ENCODE measurements at places on chromosomes 6 and 20.

DNA sequence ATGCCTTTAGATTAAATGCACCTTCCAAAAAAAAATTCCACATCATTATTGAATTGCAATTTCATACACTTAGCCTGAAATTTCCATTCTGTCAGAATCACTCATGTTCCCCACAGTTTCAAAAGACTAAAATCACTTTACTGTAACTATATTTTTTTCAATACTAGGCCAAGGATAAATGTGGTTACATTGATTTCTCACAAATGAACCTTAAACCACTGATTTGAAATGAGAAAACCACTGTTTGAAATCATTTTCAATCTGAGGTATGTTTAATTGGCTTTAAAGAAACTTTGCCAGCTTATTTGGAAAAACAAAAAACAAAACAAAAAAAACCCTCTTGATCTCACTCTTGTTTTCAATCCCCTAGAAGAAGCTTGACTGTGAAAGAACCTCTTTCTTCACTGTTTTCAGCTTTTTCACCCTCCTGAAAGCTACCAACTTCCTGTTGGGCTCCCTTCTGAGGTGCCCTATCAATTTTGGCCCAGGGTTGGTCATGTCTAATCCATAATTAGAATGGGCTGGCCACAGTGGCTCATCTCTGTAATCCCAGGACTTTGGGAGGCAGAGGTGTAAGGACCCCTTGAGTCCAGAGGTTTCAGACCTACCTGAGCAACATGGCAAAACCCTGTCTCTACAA lies 242.5 kb downstream of the ADGRG6 start:
- no peak for DNase-seq

GRCh38 chr6:168009331-168009730 lies 11.9 kb downstream of the KIF25 start:
- DNase-seq, result peak; percentile 75

- no peak for DNase-seq
These were observed 31.8 kb downstream of the CPXM1 start for GRCh38 chr20:2768632-2769015.

DNA sequence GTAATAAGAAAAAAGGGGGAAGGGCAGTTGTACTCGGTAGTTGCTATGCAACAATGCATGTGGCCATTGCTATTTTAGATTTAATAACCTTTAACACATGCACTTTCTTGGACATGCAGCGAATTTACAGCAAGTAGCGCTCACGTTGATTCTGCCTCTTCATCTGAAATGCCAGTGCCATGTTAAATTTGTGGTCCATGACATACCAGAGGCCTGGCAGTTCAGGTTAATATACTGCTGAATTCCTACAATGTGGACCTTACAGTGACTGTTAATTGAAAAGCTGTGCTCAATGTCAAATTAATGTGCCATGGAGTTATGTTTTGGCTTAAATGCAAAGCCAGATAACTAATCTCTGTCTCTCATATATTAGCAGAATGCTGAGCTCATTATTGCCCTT lies 699.7 kb downstream of the DOK5 start:
- DNase-seq, result no peak

- DNase-seq, result peak; percentile 24
These were observed 50.2 kb upstream of the NOP56 start for GRCh38 chr20:2602046-2602735.

DNA sequence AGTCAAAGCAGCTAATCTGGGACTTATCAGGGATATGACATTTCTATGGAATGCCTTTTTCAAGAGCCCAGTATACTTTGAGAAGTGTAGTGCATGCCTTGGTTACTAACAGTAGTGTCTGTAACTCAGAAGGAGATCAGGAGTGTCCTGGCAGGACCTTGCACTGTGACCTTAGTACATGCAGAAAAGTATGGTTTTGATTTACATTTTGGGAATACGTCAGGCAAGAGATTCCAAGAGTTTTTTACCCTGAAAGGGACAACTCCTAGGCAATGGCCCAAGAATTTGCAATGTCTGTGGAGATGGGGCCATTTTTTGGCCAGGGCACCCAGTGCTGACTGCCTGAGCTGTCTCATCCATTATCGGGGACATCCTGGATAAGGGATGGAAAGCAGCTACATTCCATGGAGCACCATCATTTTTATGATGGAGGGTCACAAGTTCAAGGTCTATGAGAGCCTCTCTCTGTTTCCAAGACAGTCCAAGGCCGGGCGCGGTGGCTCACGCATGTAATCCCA lies 80.2 kb downstream of the FAM50B start:
- DNase-seq, result peak; percentile 90

DNA sequence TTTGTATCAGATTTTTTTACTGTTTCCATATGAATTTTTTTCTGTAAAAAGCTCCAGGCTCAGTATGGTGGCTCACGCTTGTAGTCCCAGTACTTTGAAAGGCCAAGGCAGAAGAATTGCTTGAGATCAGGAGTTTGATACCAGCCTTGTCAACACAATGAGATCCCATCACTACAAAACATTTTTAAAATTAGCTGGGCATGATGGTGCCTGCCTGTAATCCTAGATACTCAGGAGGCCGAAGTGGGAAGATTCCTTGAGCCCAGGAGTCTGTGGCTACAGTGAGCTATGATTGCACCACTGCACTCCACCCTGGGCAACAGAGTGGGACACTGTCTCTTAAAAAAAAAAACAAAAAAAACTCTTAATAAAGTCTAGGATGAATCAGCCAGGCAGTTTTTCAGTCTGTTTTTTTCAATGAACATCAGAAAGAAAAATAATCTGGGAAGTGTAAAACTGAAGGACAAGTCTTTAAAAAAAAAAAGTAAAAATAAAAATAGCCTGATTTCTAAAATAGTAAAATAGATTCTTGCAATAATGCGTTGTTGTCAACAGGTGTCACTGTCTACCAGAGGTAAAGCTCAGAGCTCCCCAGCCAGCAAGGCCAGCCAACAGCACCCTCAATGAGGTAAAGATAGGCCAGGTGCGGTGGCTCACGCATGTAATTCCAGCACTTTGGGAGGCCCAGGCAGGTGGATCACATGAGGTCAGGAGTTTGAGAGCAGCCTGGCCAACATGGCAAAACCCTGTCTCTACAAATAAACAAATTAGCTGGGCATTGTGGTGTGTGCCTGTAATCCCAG lies 9.3 kb upstream of the ATG5 start:
- DNase-seq, result peak; percentile 42

- DNase-seq, result no peak
These were observed 27.0 kb downstream of the ZNF292 start for GRCh38 chr6:87182321-87182720.

DNA sequence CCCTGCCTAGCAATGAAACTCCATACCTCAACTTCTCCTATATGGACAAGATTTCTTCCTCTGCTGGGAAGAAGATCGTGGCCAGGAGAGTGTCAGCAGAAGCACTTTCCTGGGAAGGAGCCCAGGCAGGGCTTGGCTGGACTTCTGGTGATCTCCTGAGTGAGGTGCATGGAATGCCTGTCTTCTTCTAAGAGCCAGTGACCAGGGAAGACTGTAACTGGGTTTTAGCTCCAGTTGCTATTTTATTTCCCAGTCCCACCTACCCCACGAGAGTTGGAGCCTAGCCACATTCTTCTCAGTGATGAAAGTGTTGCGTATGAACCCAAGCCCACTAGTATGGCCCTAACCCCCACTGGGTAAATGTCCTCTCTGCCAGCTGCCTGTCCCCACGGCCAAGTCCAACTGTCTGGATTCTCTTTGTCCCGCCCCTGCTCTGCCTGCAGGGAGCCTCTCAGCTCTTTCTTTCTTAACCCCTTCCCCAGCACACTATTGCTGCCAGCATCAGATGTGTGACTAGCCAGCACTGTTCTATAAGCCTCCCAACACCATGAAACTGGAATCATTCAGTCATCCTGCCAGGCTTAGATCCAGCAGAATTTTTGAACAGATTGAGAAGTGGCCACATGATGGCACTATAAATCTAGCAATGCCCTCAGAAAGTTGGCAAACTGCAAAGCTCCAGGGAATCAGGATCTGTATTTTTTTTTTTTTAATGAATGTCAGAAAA lies 69.8 kb upstream of the FAM184A start:
- peak; percentile 87 for DNase-seq

DNA sequence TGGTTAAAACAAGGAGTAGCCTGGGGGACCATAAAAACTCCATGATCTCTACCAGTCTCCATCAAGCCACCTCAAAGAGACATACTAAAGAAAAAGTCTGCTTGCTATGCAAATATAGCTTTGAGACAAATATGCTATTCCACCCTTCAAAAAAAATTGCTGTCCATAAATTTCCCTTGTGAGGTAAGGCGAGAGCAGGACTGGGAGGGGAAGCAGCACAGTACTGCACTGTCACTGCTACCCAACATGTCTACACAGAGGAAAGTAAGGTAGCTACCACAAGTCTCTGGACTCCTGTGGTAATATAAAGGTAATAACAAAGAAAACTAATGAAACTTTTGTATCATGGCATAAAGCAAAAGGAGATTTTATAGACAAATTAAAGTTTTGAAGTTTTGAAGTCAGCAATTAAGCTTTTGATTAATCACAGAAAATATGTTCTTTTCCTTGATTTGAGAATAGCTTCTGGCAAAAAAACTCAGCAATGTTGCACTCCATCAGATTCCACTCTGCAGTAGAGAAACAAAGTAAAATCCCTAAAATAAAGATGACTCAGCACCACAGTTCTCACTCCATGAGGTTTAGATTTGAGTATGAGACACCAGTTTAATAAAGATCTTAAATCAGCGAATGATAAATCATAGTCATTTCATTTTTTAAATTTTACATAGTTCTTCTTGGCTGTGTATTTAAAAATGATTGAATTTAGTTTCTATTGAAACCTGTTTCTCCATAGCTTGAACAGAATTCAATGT lies 602.4 kb downstream of the COL12A1 start:
- DNase-seq, result peak; percentile 75

DNA sequence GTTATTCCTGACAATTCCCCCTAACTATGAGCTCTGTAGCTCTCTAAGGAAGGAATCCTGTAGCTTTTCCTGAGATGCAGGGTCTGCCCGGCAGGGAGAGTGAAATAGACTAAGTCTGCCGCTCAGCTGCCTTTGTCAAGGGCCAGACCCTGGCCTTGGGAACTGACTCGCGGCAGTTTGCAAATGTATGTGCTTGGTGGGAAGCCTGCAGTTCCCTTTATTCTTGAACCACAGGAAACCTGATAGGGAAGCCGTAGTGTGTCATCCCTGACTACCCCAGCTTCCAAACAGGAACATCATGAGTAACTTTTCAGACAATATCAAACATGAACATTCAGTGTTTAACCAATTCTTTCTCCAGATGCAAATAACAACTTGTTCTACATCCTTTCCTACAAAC lies 78.7 kb upstream of the IFNGR1 start:
- peak; percentile 42 for DNase-seq

DNA sequence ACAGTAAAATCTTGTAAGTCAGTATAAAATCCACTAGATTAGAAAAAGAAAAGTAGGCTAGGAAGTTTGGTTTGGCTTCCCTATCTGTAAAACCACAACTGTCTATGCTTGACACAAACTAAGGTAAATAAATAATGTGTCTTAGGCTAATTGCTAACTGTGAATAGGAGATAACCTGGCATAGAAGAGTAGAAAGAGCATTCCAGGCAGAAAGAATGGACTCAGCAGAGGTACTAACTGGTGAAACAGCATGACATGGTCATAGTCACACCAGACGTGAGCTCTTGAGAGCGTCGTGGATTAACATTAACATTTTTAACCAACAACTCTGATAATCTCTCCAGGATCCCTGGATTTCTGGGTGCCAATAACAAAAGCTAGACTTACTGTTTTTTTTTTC lies 8.7 kb upstream of the WTAP start:
- DNase-seq, result no peak

- no peak for DNase-seq
These were observed 107.6 kb upstream of the TRAF3IP2 start for GRCh38 chr6:111713236-111713635.

GRCh38 chr20:9154464-9155024 lies 85.7 kb downstream of the PLCB4 start:
- no peak for DNase-seq

DNA sequence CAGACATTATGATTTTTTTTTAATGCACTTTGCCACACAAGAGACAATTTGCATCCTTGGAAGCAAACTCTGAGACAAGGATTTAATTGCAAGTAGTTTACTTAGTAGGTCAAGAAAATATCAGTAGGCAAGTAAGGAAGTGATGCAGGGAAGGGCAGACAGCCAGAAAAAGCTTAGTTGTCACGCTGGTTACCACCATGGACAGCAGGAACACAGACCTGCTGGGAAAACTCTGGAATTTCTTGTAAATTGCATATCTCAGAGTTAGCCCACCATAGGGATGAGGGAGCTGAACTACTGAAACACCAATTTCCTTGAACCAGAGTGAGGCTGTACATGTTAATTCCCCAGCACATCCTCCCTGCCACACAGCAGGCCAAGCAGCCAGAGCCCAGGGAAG lies 92.7 kb downstream of the L3MBTL3 start:
- no peak for DNase-seq

GRCh38 chr20:36096435-36096834 lies 58.1 kb upstream of the EPB41L1 start:
- DNase-seq, result no peak

DNA sequence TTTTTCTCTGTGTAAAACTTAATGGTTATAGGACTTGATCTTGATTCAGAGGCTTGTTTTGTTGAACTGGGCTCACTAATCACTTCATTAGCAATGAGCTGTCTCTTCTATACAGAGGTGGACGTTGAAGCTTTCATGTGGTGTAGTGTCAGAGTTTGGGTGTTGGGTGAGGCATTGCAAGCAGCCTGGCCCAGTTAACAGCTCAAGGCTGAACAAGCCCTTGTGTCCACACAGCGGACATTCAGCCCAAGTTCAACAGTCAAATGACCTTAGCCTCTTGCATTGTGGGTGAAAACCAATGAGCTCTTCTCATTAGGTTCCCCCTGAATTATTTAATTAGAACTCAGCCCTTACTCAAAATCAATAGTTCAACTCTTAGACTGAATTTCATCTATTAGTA lies 12.5 kb downstream of the COL10A1 start:
- DNase-seq, result no peak

DNA sequence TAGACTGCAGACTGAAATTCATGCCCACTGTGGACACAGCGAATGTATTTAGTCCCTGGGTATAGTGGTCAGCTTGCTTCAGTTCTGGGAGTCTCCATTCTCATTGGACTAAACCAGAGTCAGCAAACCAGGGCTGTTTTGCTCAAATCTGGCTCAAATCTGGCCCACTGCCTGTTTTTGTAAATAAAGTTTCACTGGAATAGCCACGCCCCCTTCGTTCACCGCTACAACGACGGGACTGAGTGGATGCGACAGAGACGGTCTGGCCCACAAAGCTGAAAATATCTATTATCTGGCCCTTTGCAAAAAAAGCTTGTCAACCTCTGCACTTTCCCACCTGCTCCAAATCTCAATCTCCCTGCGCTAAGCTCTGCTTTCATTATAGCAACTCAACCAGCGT lies 135.4 kb downstream of the BMP7 start:
- DNase-seq, result no peak

DNA sequence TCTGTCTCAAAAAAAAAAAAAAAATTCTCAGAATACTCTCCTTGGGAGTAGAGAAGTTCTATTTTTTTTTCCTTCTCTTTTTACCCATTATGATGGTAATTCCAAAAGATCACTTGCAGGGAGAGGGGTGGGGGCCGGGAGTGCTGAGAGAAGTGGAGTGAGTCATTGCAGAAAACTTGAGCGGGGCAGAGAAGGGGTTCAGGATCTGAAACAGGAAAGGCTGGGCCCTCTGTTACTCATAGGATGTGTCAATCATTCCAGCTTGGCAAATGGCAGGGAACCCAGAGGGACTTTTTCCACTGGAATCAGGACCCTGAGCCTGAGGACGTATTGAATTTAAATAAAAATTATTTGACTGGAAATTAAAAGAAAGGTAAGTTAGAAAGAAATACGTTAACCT lies 111.4 kb upstream of the ARMC2 start:
- peak; percentile 92 for DNase-seq

GRCh38 chr6:27684264-27685211 lies 211.6 kb upstream of the ZNF184 start:
- DNase-seq, result peak; percentile 83

GRCh38 chr6:10381830-10382208 lies 33.1 kb downstream of the TFAP2A start:
- no peak for DNase-seq

Measured in fibroblast of skin of scalp (primary cell).